Naive thymus-derived CD4-positive, alpha-beta T cell (primary cell): ENCODE measurements at places on chromosomes 2 and 18. TPM values are rescaled to one million over a fixed set of nuclear protein-coding genes. Genes with fewer than 3 reads are reported as not detected.

The SCYGR6 gene
- not detected for total RNA-seq

The SLC16A14 gene
- 0.57 TPM for total RNA-seq

The ARHGEF33 gene
- not detected for total RNA-seq

GRCh38 chr2:18552351-18553077, 7.9 kb downstream of the RDH14 start:
- H3K4me1 ChIP-seq: no peaks in the 10 kb centered on the region
- no peak for DNase-seq
- H3K27me3 ChIP-seq: no peaks in the 10 kb centered on the region

DNA sequence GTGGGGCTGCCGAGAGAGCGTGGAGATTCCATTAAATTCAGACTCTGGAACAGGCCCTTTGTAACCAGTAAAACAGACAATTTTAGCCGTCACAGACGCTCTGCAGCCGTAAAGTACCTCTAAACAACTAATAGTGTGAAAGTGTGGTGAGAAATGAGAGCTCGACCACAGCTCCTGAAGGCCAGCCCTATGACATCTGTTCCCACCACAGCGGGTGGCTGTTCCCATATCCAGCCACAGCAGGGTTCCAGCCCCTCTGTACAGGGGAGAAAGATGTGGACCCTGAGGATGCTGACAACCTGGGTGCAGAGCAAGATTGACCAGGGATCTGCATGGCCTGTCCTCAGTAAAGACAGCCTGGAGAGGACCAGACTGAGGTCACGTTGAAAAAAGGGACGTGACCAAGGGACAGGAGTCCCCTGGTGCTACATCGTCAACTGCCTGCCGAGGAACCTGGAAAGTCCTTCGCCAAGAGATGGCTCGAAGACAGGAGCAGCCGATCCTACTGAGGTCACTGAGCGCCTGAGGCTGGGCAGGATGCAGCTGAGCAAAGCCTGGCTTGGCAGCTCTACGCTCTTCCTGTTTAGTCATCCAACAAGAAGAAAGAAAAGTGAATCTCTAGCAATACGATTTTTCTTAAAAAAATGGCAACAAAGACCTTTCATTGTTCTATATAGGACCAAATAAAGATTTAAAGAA, 831.7 kb downstream of the RNF144A start:
- H3K4me1 ChIP-seq: no peaks in the 10 kb centered on the region
- H3K4me3 ChIP-seq: no peak overlapping the region
- no peaks in the 10 kb centered on the region for H3K27me3 ChIP-seq

DNA sequence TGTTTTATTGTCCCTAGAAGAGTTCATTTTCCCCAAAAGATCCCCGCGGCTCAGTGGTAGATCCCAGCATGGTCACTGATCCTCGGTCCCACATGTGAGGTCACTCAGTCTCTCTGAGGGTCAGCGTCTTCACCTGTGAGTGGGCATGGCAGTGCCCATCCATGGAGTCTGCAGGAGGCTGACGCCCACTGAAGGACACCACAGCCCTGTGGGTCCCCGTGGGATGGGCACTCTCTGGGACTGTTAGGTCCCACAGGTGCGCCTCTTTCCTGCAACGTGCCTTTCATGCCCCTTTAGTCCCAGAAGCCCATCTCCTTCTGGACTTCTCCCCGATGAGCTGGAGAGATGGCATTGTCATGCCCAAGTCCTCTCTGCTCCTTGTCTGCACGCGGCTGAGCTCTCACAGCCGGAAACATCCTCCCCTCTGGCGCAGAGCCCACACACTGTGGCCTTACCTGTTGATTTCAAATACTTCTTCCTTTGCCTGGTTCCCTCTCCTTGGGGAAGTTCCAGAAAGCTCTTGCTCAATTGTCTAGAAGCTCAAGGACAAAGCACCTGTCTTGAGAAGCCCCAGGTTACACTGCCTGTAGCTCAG, 75.9 kb downstream of the PTGR3 start:
- H3K4me1 ChIP-seq: no peaks in the 10 kb centered on the region
- no peak for DNase-seq
- H3K36me3 ChIP-seq: no peaks in the 10 kb centered on the region
- H3K27ac ChIP-seq: no peak overlapping the region
- no peaks in the 10 kb centered on the region for H3K27me3 ChIP-seq

- no peak for DNase-seq
- H3K4me1 ChIP-seq: no peaks in the 10 kb centered on the region
- H3K36me3 ChIP-seq: no peaks in the 10 kb centered on the region
Measured at GRCh38 chr2:174771631-174772471, 7.6 kb upstream of the CHRNA1 start.

GRCh38 chr18:48878471-48878870, 72.3 kb downstream of the SMAD7 start:
- H3K4me1 ChIP-seq: no peaks in the 10 kb centered on the region
- H3K27me3 ChIP-seq: no peaks in the 10 kb centered on the region
- DNase-seq: no peak
- H3K36me3 ChIP-seq: no peaks in the 10 kb centered on the region
- H3K27ac ChIP-seq: no peak overlapping the region

DNA sequence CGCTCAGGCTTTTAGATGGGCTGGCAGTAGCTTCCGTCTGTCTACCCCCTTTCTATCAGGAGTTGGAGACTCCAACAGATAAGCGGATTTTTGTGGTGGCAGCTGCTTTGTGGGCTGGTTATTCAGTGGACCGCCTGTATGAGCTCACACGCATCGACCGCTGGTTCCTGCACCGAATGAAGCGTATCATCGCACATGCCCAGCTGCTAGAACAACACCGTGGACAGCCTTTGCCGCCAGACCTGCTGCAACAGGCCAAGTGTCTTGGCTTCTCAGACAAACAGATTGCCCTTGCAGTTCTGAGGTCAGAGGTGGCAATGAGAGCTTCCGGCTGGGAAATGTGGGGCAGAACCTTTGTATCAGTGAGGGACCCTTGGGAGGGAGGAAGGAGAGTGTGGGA, 14.8 kb downstream of the CAD start:
- H3K36me3 ChIP-seq: peaks cover 29% of the 10 kb centered on the region
- no peak overlapping the region for H3K4me3 ChIP-seq
- H3K4me1 ChIP-seq: no peaks in the 10 kb centered on the region
- H3K27me3 ChIP-seq: no peaks in the 10 kb centered on the region

DNA sequence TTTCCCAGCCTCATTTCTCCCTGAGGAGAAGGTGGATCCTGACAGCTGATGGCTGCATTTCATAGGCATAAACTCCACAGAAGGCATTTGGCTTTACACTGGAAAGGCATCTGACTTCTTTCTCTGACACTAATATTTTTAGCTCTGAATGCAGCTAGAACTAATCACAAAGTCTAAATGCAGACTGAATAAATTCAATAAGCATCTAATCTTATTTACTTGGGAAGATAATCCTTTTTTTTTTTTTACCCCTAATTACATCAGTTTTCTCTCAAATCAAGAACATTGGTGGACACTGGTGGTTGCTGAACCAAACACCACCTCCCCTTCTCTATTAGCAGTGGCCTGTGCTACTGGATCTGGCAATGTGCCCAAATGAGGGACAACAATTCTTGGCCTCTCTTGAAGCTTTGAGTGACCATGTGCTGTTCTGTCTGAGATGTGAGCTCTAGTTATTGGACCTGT, 50.9 kb upstream of the CD226 start:
- no peak for DNase-seq
- no peaks in the 10 kb centered on the region for H3K36me3 ChIP-seq
- no peaks in the 10 kb centered on the region for H3K4me1 ChIP-seq
- no peak overlapping the region for H3K4me3 ChIP-seq
- no peaks in the 10 kb centered on the region for H3K27me3 ChIP-seq
